D721Med (cell line): ENCODE measurements at places on chromosomes 1 and 21.

DNA sequence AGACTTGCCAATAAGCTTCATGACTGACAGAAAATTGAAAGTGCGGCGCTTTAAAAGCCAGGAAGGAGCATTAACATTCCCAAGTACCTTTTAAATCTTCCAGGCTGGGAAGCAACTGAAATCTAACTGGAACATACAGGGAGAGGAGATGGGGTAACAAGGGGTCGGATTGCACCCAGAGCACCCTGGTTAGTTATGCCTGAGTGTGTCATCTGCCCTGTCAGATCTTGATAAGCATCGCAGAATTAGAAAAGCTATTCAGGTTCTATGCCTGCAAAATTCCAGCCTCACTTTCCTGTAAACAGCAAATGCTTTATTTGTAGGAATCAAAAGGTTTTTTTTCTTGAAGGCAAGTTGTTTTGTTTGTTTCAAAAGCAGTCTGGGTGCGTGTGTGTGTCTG lies 58.5 kb downstream of the SERBP1 start:
- DNase-seq: no peak

DNA sequence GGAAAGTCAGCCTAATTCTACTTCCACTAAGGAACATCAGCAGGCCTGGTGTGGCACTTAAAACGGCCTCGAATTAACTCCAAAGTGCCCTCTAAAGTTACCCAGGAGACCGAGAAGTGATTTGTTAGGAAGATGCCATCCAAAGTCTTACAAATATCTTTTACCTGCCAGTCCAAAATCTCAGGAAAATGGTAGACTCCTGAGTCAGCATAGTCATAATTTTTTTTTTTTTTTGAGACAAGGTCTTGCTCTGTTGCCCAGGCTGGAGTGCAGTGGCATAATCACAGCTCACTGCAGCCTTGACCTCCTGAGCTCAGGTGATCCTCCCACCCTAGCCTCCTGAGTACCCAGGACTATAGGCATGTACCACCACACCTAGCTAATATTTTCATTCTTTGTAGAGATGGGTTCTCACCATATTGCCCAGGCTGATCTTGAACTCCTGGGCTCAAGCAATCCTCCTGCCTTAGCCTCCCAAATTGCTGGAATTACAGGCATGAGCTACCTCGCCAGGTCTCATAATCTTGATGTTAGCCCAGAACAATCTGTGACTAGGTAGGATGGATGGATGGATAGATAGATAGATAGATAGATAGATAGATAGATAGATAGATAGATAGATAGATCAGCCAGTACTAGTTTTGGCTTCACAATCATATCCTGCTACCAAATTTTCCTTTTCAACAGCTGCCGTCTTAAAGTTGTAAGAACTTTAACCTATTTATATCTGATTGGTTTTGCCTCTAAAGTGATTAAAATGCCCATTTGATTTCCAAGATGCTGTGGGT lies 25.3 kb upstream of the PPP2R5A start:
- DNase-seq: no peak

GRCh38 chr1:233518344-233518743 lies 95.6 kb upstream of the KCNK1 start:
- DNase-seq: peak; percentile 28

DNA sequence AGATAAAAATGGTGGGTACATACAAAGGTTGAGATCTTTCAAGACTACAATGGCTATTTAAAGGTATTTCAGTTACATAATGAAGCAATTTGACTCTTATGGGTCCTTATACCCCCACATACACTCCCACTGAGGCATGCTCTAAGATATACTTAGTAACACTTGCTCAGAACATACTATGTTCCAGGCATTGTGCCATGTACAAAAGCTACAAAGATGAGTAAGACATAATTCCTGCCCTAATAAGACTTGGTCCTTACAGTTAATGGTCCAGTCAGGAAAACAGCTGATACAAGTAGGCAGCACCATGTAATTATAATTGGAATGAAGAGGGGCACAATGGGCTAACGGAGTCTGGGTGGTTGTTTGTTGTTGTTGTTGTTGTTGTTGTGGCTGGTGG lies 166.7 kb upstream of the BEND5 start:
- DNase-seq: no peak

- DNase-seq: no peak
Measured at GRCh38 chr1:234841710-234842231, 231.8 kb upstream of the IRF2BP2 start.

GRCh38 chr1:41281334-41281733 lies 39.2 kb upstream of the SCMH1 start:
- no peak for DNase-seq

- no peak for DNase-seq
Measured at GRCh38 chr1:45979778-45980176, 152.7 kb downstream of the PIK3R3 start.

DNA sequence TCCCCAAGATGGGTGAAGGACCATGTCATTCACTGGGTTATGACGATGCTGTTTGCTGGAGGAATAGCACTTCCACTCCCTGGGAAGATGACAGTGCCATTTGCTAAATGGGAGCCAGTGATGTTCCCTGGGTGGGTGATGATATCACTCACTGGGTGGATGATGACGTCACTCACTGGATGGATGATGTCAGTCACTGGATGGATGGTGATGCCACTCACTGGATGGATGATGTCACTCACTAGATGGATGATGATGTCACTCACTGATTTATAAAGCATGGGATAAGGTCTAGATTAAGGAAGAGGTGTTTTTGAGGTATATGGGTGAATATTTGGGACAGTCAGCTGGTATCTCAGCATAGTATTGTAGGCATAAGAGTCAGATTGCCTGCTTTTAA lies 457.2 kb downstream of the AJAP1 start:
- no peak for DNase-seq

DNA sequence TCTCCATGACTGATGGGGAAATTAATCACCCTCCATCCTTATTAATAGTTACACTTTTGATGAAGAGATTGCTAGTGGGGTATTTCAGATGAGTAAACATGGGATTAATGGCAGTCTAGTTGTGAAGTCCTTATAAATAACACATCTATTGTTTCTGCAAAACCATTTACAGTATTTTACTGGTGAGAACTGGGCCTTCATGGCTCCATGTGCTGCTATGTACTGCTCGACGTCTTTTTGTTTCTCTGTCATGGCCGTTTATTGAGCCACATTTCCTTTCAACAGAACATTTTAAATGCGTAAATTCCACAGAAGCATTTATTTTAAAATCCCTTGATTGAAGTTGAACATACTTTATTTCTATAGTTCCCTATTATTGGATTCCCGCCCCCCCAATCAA lies 34.5 kb downstream of the SPEN start:
- no peak for DNase-seq

GRCh38 chr1:174049514-174049913 lies 27.4 kb upstream of the RC3H1 start:
- no peak for DNase-seq

DNA sequence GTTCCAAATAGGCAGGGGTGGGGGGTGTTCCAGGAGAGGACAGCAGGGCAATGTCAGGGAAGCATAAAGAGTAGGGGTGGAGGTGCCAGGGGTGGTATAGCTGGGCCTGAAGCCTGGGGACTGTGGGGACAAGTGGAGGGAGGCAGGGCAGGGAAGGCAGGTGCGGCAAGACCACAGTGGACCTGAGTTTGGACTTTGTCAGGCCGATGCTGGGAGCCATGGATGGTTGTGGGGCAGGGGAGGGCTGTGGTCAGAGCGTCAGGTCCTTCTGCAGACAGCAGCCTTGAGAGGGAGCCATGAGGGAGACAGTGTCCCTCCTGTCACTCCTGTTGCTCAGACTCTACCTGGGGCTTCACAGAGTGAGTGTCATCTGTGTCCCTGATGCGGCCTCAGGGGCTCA lies 320.3 kb downstream of the PTPRU start:
- DNase-seq: no peak

DNA sequence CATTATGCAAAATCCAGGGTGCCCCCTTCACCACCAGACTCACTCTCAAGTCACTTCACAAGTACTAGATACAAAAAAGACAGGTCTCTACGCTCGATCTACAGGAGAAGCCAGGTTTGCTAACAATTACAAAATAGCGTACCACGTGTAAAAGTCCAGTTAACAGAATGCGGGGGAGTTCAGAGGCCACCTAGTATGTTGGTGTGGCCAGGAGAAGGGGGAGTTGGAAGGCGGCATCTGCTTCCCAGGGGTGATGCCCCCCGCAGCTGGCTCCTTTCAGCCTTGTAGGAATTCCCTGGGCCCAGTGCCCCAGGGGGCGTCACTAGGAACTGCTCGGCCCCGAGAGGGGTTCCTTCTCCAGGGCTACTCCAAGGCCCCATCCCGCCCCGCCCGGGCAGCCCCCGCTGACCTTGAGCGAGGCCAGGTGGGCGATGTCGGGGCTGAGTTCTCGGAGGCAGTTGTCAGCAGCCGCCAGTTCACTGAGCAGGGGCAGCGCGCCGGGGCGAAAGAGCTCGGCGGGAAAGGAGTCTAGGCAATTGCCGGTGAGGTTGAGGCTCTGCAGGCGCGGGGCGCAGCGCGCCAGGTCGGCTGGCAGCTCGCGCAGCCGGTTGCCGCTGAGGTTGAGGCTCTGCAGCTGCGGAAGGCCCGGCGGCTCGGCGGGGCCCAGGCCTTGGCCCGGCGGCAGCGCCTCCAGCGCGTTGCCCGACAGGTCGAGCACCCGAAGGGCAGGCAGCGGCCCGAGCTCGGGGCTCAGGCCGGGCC lies 664 bp downstream of the LRRC47 start:
- DNase-seq: no peak

GRCh38 chr1:6443339-6444115 lies 19.0 kb downstream of the ESPN start:
- DNase-seq: no peak

GRCh38 chr1:174689524-174689923 lies 241.8 kb downstream of the GPR52 start:
- DNase-seq: no peak

- no peak for DNase-seq
Measured at GRCh38 chr1:209249785-209250440, 333.6 kb upstream of the CAMK1G start.

GRCh38 chr1:22101199-22101598 lies 41.7 kb downstream of the WNT4 start:
- no peak for DNase-seq

DNA sequence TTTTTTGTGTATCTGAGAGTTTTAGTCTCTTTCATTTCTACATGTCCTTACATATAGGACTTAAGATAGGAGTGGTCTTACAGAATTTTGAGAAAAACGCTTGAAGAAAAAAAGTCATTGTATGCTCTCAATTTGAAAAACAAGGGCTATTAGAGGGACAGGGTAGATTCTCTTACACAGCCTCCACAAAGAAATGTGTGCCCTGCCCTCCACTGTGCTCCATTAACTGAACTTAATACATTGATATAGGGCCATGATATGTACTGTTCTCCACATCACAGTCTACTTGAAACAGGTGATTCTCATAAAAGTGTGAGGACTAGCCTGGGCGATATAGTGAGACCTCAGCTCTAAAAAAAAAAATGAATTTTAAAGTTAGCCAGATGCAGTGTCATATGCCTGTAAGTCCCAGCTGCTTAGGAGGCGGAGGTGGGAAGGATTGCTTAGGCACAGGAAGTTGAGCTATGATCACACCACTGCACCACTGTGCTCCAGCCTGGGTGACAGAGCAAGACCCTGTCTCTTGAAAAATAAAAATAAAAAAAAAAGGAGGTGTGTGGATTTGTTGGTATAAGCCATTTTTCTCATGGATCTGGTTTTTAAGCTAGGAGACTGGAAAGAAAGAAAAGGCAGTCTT lies 77.0 kb downstream of the HMCN1 start:
- DNase-seq: no peak

DNA sequence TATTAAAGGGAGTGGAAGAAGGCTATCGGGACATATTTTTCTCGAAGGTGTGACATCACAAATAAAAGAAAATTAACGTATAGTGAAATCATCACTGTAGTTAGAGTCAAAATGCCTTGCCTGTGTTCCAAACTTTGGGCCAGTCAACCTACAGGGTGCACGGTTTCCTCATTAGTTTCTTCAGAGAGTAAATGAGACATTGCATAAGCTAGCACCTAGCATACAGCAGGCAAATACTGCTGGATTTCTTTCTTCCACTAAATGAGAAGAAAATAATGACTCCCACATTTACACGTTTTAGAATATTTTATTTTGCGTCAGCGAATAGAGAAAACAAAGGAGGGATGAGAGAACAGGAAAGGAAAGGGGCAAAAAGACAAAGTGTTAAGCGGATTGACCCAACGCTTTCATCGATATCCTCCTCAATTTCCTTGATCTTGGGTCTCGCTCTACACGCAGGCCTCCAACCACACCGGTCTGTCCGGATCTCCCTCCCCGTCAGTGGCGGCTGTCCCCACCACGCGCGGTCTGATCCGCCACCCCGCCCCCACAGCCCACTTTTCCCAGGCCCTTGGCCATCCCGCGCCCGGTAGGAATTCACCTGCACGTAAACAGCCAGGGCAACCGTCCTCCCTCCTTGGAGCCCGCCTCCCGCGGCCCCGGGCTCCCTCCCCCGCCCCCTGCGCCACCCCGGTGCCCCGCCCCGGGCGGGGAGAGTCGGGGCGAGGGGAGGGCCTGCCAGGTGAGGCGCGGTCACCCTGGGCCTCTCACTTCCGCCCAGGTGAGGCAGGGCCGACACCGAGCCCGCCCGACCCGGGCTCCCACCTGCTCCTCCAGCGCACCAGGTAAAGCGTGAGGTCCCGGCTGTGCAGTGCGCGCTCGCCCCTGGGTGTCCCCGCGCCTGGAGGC lies at the start of gene PATJ:
PATJ (plus strand) TSS at position 770 of the 909 bp plus-strand sequence. CDS start 20,413 bp downstream, outside the sequence.
- peak; percentile 59 for DNase-seq

DNA sequence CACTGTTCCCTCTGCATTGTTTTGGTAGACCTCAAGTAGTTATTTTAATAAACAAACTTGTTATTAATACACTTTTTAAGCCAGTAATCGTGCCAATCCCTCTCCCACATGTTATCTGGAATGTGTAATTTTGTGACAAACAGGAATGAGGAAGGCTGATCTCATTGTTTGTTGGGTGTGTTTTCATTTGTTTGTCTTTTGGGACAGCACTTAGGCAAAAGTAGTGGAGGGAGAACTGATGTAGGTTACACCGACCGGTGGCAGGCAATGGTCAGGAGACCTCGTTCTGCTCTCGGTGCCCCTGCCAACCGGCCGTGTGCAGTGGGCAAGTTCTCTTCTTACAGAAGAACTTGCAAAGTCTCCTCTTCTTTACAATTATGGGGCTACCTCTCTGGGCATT lies 99.8 kb downstream of the HUNK start:
- DNase-seq: no peak

GRCh38 chr1:208179263-208179816 lies 64.8 kb downstream of the PLXNA2 start:
- no peak for DNase-seq

- DNase-seq: no peak
Measured at GRCh38 chr21:44846485-44847260, 26.8 kb downstream of the PTTG1IP start.

- no peak for DNase-seq
Measured at GRCh38 chr1:173570370-173571007, 32.4 kb downstream of the SLC9C2 start.

- DNase-seq: no peak
Measured at GRCh38 chr1:106748606-106749005, 307.9 kb upstream of the PRMT6 start.
